ENCODE measurements at places on chromosomes 1 and 21.

DNA sequence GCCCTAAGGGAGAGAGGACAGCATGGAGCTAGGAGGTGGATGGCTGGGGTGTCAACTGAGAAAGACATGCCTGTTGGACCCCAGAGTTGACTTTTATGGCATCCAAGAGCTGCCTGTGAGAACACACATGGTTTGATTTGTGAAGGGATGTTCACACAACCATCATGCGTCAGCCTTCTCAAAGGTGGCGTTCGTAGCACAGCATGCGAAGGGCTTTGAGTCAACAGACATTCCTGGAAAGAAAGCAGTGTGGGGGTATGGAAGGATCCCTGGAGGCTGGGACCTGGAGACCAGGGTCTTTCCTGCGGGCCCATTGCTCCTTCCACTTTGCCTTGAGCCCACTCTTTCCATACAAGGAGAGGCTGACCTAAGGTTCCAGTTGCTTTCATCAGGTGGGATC, 6.4 kb upstream of the WNT3A start:
- no peak for DNase-seq

DNA sequence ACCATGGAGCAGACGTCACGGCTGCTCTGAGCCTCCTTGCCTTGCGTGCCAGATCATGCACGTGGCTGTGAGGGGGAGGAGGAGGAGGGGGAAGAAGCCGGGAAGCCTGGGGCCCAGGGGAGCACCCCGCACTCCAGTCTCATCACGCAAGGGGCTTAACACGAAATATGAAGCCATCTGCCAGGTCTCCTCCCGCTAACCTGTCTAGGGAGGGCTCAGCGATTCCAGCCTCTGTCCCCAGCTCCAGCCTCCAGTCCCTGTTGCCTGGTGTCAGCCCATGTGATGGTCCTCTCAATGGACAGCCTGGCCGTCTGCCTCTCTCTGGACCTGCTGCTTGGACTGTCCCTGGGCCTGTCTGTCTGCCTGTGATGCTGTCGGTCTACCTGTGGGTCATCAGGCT, 22.5 kb upstream of the C1QA start:
- no peak for DNase-seq

GRCh38 chr21:29394051-29394450, 95.3 kb downstream of the BACH1 start:
- DNase-seq = no peak

DNA sequence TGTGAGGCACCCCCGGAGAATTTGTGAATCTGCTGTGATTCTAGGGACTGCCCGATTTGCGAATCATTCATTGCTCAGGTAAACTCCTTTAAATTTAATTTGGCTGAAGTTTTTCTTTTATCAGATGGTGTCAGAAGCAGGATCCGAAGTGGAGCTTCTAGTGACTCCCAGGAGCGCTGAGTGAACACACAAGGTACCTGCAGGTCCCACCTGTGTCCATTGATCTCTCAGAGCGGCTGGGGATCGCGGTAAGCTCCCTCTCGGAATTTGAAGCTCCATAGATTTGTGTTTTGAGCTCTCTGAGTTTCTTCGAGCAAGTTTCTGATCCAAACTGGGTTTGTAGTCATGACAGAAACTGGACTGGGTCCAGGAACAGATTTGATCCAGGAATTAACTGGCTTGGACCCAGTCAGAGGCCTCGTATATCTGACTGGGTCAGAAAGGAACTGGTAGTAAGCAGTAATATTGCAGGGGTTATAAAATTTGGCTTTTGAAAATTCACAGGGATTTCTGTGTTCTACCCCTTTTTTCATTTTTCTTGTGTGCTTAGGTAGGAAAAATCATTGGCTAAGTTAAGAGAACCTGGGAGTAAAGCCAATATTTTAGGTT, 56.2 kb upstream of the EDEM3 start:
- DNase-seq = no peak

DNA sequence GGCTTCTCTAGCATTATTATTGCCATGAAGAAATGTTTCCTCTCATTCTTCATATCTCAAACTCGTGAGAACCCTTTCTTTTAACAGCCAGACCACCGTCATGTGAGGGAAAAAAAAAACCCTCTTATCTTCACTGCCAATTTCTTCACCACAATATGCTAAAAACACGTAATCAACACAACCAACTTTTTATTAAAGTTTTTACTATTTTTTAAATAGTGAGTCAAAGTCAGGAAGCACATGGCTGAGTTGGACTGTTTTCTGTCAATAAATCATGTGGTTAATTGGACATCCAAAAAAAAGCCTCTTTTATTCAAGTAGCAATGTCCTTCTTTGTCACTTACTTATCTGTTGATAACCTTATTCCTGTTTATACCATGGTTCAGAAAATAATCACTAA, 55.9 kb upstream of the SAMD13 start:
- DNase-seq = no peak

DNA sequence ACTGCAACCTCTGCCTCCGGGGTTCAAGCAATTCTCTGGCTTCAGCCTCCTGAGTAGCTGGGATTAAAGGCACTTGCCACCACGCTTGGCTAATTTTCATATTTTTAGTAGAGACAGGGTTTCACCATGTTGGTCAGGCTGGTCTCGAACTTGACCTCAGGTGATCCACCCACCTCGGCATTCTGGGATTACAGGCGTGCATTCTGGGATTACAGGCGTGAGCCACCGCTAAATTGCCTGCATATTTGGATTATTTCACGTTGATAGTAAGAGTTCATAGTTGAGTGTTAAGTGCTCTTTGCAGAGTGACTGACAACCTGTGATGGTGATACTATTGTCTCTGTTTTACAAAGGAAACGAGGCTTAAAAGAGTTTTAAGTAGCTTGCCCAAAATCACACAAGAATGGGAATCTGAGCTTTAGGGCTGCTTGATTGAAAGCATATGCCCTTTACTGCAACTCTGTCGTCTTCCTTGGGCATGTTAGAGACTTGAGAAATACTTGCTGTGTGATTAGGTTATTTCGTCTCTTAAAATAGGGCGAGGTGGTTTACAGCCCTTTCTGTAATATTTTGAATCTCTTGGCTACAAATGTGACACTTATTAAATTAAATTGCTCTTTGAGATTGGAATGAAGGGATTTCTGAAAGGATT, 12.4 kb downstream of the CDC42 start:
- DNase-seq = no peak

- no peak for DNase-seq
These were observed 9.0 kb downstream of the FOXO6 start for GRCh38 chr1:41370225-41370624.

- no peak for DNase-seq
These were observed 58.5 kb downstream of the STYXL2 start for GRCh38 chr1:167152192-167152876.

GRCh38 chr1:198919667-198920398, 281.0 kb downstream of the PTPRC start:
- DNase-seq = no peak

GRCh38 chr1:247165674-247166073, 6.1 kb downstream of the ZNF124 start:
- DNase-seq = no peak

GRCh38 chr1:18783705-18784481, 75.6 kb downstream of the TAS1R2 start:
- no peak for DNase-seq

DNA sequence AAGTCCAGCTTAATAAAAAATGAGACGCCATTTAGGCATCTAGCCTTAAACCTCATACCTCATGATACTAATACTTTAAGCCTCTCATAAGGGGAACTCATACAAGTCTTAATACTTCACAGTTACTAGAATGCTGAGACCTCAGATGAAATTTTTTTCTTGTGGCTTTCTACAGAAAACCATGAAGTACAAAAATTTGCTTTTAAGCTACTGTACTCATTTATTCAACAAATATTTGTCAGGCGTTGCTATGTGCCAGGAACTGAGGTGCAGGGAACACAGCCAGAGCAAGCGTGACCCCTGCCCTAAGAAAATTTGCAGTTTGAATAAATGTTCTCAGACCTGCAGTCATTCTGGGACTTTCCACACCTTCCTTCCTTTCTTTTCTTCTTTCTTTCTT, 150.6 kb downstream of the MRPL39 start:
- DNase-seq = no peak

DNA sequence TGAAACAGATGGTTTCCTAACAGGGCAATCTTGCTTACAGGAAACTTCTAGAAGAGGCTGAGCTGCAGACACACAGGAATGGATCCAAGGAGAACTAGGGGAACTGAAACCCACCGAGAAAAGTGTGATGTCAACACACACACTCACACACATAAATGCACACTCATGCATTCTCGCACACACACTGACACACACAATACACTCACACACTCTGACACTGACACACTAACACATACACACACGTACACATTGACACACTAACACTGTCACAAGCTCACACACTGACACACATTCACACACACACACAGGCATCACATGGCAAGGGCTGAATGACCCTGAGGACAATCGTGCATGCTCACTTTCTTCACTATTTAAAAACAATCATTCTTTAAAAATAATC, 142.7 kb downstream of the NPHP4 start:
- no peak for DNase-seq

DNA sequence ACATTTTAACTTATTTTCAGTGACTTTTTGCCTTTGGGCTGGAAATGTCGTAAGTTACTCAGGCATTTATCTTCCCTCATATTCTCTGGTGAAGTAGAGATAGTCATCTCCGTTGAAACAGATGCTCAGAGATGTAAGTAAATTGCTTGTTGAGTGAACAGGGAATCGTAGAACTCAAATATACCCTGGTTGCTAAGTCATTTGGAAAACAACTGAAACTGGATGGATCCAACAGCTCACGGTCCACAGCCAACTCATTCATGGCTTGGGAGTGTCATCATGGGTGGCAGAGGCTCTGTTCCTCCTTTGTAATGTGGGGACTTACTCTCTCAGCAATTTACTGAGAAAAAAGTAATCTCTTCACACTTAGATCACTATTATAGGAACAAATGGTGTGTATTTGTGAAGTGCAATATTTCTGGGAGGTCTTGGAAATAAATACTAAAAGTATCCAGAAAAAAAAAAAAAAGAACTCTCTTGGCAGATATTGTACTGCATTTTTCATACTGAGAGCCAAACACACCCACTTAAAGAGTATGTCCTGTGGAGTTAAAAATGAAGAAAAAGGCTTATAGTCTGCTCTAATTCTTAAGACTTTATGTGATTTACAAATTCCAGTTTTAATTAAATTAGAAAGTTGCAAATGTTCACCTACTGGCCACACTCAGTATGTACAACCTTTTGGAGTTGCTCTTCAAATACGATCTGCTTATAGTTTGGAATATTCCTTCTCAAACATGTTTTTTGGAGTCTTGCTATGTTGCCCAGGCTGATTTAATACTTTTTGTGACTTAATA, 107.4 kb downstream of the LEPR start:
- no peak for DNase-seq

DNA sequence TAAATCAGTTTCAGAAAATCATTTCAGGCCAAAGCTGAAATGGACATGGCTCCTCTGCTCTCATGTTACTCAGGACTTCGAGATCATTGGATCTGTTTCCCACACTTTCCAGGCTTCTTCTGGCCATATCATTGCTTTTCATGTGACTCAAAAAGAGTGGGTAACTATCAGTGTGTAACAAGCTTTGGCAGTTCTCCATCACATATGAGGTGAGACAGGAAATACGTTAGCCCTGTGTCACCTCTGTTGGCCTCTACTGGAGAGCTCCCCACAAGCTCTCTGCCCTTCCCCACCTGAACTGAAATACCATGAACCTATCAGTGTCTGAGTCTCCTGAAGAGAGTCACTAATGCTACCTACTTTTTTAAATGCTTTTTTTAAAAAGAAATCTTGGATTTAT, 128.2 kb downstream of the LBR start:
- DNase-seq = no peak

DNA sequence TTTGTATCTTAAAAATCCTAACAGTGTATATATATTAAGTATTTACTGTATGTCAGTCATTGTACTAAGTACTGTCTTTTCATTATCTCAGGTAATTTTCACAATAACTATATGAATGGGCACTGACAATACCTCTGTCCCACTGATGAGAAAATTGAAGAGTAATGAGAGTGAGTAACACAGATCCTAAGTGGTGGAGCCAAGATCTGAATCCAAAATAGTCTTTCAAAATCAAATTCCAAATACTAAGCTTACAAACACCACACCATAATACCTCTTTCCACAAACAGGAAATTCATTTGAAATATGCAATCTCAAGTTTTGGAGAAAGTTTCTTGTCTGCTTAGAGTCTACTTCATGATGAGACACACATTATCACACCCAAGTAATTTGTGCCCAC, 105.9 kb upstream of the EDEM3 start:
- no peak for DNase-seq

GRCh38 chr1:62800825-62801306, 16.9 kb downstream of the ATG4C start:
- DNase-seq = no peak
